Activated T-cell treated with anti-CD3 and anti-CD28 coated beads for 1 hour (primary cell): ENCODE measurements at places on chromosomes 6 and 20.
A peak's percentile ranks its signal among the peaks of the same experiment; 100 is the strongest.

DNA sequence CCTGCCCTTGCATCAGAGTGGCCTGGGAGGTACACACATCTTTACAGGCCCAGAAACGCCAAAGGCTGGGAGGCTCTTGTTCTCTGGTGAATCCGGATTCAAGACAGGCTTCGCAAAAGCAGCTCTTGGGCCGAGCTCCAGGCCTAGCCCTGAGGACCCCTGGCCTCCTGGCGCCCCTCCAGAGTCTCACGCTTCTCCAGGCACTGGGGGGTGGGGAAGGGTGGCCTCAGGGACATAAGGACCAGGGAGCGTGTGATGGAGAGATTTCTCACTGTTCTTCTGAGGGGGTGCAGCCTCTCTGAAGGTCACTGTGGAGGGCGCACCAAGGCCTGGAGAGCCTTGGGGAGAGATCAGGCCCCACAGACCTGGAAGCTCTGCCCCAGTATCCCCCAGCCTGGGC is 349.2 kb downstream of the ZFAND3 start:
- no peak for DNase-seq

DNA sequence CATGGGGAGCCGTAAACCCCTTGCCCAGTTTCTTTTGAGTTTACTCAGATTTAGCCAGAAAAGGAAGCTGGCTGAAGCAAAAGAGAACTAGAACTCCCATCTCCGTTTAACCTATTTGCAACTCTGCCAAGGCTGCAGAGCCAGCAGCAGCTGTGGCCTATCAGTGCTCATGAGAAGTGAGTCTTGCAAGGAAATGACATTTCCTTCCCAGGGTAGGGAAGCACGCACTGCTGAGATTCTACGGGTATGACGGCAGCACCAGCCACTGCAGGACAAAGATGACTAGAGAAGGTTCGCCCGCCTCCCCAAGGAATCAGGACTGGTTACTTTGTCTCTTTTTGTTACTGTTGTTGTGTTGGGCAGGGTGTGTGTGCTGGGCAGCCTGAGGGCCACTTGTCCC is 47.6 kb downstream of the PPP1R3G start:
- DNase-seq = no peak

- no peak for DNase-seq
Observed at GRCh38 chr6:42659806-42660205, 62.6 kb downstream of the PRPH2 start.

DNA sequence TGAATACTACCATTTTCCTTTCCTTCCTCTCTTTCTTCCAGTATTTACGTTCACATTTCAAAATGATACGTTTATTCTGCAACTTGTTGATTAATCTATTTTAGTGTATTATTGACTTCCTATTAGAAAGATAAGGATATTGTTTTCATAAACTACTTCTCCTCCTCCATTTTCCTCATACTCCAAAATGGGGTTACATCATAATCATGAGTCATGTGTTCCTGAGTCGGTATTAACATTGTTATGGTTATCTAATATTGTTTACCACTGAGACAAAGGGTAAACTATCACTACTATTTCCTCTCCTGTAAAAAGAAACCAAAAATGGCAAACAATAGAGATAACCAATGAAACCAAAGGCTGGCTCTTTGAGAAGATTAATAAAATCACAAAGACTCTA is 126.5 kb upstream of the CDYL start:
- DNase-seq = no peak

DNA sequence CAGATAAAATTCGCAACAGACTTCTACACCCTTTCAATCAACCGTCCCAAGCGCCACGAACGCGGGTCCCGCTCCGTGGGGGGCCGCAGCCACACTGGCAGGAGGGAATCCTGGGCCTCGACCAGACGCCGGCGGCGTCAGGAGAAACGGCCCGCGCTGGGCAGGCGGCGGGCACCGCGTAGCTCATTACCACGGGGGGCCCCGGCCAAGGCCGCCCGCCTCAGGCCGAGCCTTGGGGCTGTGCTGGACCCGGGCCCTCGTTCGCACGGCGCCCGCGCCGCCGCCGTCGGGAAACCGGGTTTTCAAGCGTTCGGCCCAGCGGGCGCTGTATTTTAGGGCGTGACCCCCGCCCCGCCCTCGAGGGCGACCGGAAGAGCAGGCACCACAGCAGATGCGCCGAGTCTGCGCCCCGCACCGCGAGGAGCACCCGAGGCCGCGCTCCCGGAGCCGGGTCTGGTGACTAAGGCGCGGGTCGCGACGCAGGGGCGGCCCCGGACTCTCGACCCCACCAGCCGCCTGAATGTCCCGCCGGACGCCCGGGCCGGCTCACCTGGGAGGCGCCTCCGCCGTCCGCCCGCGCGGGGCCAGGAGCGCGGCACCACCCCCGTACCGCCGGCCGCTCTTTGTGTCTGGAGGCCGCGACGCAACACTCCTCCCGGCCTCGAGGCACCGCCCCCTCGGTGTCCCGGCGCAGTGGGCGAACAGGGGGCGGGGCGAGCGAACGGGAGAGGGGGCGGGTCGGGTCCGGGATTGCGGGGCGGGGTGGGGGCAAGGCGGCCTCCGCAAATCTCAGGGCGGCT is at the start of gene NINL:
Gene NINL, minus strand, starts transcription at position 627 of the 800 bp plus-strand sequence. CDS start 58,944 bp downstream, outside the sequence.
- DNase-seq = peak; percentile 28

GRCh38 chr6:166346965-166347364 is 4.6 kb upstream of the SFT2D1 start:
- no peak for DNase-seq

- DNase-seq = no peak
Observed at GRCh38 chr6:104639668-104640067, 220.1 kb downstream of the HACE1 start.

DNA sequence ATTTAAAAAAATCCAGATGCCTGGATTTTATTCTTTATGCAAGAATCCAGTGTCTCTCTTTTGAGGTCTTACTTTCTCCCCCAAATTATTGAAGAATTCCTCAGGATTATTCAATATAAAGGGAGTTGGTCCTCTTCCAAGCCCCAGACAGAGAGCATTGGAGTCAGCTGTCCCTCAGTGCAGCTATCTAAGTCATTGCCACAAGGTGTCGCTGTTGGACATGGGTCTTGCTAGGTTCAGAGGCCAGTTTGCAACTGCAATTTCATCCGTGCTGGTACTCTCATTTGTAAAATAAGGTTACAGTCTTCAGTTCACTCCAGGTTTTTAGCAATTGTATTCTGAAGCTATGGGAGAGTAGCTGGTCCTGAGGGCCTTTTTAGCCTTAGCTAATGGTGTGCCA is 27.8 kb downstream of the CCN2 start:
- DNase-seq = no peak

DNA sequence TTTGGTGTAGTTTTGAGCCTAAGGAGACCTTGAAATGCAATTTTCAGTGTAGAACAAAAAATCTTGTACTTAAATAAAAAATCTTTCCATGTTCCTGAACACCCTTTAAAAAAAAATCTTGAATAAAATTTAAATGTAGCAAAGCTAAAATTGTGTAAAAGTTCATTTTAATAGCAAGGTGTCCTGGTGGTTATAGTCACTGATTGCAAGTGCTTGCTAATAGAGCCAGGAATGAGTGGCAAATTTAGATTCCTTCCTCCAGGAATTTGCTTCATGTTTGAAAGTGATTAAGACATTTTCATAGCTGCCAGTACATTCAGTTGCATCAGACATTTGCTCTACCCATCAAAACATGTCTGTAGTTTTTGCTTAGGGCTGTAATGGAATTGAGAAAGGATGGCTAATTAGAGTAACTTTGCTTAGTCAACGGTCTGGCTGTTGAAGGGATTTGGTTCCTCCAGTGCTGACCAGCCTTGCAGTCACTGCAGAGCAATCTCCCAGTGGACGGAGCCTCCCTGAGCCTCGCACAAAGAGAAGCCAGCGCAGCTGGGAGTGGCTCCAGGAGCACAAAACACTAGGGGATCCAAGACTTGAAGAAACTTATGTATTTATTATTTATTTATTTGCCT is 36.5 kb downstream of the AKAP12 start:
- no peak for DNase-seq

DNA sequence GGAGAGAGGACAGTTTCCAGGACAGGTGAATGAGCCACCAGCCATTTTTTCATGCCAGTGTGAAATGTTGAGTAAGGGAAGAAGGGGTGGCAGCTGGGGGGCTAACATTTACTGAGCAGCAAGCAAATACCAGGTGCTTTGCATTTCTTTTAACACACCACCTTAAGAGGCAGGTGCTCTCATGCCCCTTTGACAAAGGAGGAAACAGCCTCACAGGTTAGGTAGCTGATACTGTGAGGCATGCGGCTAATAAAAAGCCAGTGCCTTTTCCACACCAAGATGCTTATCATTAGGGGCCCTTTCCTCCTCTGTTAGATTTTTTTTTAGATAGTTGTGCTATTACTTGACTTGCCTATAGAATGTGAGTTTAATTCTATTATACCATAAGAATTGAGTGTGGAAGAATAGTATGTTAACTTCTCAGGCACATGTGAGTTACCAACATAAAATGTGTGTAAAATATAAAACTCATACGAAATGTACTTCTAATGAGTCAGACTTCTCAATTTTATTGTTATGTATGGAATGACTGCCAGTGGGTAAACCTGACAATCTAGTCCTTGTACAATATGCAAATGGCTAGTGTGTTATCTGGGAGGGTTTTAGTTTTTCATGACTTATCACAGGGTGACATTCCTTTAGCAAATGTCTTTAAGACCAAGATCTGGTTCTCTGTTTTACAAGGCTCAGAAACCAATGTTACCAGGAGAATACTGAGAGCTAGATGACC is 260.0 kb downstream of the TMEM242 start:
- DNase-seq = no peak

GRCh38 chr20:50231854-50232253 is 41.2 kb downstream of the CEBPB start:
- no peak for DNase-seq

- DNase-seq = no peak
Observed at GRCh38 chr6:73108949-73109348, 116.3 kb downstream of the KHDC1L start.

DNA sequence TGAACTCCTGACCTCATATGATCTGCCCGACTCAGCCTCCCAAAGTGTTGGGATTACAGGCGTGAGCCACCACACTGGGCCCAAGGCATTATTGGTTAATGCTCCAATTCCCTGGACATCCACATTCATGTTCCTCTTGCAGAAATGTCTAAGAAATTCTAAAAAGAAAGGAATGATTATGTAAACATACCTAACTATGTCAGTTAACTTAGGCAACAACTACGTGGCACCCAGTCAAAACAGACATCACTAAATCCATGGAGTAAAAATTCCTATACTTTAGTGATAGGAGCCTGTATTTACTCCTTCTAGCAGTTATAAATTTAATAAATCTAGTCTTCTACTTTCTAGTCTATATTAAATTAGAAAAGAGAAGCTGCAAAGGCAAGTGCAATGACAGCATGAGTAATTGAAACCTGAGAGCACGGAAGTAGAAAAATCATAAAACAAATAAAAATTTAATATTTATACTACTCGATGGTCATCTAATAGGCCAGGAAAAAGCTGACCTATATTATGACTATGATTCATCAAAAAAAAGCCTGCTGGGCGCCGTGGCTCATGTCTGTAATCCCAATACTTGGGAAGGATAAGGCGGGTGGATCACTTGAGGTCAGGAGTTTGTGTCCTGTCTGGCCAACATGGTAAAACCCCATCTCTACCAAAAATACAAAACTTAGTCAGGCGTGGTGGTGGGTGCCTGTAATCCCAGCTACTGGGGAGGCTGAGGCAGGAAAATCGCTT is 4.2 kb downstream of the AHI1 start:
- DNase-seq = no peak
